LHCN-M2 (cell line): ENCODE measurements at places on chromosomes 1 and 21.

DNA sequence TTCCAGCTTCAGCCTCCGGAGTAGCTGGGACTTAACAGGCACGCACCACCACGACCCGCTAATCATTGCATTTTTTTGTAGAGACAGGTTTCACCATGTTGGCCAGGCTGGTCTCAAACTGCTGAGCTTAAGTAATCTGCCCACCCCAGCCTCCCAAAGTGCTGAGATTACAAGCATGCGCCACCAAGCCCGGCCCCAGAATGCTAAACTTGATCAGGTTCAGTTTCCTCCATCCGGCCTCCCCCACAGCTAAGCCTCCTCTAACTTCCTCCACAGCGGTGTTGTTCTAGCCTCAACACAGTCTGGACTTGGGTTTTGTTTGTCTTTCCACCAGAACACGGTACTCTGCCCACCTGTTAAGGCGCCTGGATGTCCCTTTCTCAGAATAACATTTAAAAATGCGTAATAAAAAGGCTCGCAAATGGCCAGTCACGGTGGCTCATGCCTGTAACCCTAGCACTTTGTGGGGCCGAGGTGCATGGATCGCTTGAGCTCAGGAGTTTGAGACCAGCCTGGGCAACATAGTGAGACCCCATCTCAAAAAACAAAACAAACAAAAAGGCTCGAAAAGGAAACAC, 2.4 kb downstream of the PARP1 start:
- DNase-seq: no peak

GRCh38 chr1:109892561-109893368, 17.9 kb upstream of the CSF1 start:
- DNase-seq: no peak

DNA sequence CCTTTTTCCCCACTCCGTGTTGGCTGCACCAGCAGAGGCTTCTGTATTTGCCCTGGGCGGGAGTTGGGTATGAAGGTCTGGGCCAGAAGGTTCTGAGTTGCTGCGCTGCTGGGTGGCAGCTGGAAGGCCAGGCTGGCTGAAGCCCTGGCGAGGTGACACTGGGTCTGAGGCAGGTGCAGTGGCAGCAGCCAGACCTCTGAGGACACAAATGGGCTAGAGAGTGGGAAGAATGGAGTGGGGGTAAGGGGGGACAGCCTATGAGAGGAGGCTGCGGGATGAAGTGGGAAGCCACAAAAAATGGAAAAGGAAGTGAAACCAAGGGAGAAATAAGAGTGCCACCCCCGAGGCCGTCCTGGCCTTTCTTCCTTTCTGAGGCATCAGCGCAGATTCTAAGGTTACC, 53.2 kb downstream of the STX6 start:
- DNase-seq: no peak

GRCh38 chr1:75233302-75233929, 99.2 kb downstream of the LHX8 start:
- peak; percentile 7 for DNase-seq

GRCh38 chr1:46749404-46749803, 30.5 kb upstream of the EFCAB14 start:
- DNase-seq: no peak

DNA sequence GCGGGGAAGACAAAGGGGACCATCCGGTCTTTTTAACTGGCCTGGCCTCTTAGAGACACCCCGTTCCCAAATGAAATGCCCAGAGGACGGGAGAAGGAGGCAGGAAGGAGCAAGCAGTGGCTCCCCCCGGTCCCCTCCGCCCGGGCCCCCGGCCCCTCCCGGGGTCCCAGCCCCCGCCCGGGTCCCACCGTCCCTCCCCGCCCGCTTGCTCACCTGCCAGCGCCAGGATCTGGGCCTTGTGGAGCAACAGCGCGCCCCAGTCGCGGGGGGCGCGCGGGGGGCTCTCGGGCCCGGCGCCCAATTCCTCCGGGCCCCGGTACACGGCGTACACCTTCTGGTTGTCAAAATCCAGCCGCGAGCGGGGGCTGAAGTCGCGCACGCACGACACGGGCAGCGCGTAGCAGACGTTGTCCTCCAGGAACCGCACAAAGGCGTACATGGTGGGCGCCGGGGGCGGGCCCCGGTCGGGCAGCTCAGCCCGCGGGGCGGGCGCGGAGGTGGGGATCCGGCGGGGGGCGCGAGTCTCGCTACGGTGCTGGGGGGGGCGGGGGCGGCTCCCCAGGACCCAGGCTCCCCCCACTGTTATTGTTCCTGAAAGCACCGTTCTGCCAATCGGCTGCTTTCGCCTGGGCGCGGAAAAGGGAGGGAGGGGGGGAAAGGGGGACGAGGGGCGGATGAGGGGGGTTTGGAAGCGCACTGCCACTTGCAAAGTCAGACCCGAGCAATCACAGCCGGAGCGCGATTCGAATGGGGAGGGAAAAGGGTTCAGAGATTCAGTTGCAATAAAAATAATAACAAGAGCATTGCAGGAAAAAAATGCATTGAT, at the start of gene BEND5:
TSS of gene BEND5 (minus strand) at position 499 of the 826 bp plus-strand sequence. CDS start at position 439, 60 bp downstream.
- DNase-seq: peak; percentile 13
